Dermis blood vessel endothelial cell (primary cell): ENCODE measurements at places on chromosomes 3 and 15.
A peak's percentile ranks its signal among the peaks of the same experiment; 100 is the strongest.

GRCh38 chr3:39383045-39383880, at the start of gene SLC25A38:
TSS of gene SLC25A38 (plus strand) at chr3:39383370. CDS start at chr3:39383725, 355 bp downstream.
- peak; percentile 88 for DNase-seq

GRCh38 chr3:174439331-174440252, 419.5 kb upstream of the NAALADL2 start:
- DNase-seq, result peak; percentile 3

GRCh38 chr3:69462826-69463100, 76.9 kb upstream of the FRMD4B start:
- peak; percentile 60 for DNase-seq

- DNase-seq, result no peak
These were observed 27.8 kb downstream of the IL5RA start for GRCh38 chr3:3082234-3082924.

DNA sequence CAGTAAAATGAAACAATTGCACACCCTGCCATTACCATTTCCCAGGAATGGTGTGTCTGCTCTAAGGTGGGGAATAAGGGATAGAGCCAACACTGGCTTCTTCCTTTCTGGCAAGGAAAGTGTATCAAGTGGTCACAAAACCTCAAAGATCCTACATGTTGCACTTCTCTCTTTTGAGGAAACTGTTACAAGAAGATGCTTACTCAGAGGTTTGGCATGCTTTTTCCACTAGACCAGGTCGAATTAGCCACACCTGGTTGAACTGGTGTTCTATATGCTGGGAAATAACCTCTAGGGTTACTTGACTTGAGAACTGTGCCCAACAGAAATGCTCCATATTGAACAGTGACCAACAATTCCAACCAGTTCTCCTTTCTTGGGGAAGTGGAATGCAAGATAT, 102.9 kb downstream of the LRRN1 start:
- no peak for DNase-seq

- DNase-seq, result no peak
These were observed 210.4 kb downstream of the TP63 start for GRCh38 chr3:189841473-189842205.

GRCh38 chr3:120057626-120058025, 36.6 kb downstream of the GSK3B start:
- DNase-seq, result no peak

DNA sequence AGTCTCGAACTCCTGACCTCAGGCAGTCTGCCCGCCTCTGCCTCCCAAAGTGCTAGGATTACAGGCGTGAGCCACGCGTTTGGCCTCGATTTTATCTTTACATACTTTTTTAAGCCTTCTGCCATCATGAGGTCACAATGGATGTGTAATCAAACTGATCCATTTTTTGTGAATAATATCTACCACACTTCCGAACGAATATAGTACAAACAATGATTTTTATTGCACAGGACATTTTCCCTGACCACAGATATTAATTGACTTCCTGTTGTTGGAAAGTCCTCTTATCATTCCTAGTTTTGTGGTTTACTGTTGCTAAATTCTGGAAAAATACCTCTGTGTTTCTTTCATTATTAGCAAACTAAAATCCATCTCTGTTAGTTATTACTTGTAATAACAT, 68.9 kb downstream of the MINDY2 start:
- peak; percentile 76 for DNase-seq

GRCh38 chr15:69424748-69425413, 10.7 kb downstream of the KIF23 start:
- DNase-seq, result peak; percentile 7

DNA sequence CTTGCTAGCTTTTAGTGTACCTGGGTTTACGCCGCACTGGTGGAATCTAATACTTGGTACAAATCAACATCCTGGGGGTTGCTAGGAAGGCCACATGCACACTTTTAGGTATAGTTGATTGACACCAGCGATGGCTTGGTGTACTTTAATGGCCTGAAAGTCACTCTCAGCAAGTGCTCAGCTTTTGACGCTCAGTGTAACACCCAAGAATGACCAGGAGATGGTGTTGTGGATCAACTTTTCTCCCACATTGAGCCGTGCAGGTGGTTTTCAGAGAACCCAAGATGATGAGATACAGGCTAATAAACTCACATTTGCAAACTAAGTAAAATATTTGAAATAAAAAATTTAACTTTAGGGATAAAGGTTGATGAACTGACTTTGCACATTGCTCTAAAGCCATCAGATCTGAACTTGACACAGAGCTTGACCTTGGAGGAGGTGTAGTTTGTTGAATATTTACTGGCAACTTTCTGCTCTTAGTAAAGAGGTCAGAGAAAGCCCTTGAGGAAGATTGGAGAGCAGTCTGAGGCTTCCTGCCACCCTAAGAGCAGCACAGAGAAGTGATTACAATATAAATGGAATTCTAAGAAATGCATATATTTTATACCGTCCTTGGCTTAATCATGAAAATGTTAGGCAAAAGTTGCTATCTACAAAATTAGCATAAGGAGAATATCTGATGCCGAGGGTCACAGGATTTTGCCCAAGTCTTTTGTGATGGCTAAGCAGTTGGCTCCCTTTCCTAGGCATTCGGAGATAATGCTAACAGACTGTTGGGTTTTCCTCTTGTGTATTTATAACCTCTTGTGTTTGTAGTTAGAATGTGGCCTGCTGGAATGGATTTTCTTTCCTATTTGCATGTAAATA, 143.4 kb upstream of the RASGRP1 start:
- peak; percentile 90 for DNase-seq

GRCh38 chr3:195065142-195065863, 205.7 kb downstream of the XXYLT1 start:
- no peak for DNase-seq

- no peak for DNase-seq
These were observed 41.0 kb downstream of the CRYGS start for GRCh38 chr3:186502966-186503712.

- DNase-seq, result peak; percentile 14
These were observed 1.8 kb upstream of the UBE2E2 start for GRCh38 chr3:23201154-23201838.

DNA sequence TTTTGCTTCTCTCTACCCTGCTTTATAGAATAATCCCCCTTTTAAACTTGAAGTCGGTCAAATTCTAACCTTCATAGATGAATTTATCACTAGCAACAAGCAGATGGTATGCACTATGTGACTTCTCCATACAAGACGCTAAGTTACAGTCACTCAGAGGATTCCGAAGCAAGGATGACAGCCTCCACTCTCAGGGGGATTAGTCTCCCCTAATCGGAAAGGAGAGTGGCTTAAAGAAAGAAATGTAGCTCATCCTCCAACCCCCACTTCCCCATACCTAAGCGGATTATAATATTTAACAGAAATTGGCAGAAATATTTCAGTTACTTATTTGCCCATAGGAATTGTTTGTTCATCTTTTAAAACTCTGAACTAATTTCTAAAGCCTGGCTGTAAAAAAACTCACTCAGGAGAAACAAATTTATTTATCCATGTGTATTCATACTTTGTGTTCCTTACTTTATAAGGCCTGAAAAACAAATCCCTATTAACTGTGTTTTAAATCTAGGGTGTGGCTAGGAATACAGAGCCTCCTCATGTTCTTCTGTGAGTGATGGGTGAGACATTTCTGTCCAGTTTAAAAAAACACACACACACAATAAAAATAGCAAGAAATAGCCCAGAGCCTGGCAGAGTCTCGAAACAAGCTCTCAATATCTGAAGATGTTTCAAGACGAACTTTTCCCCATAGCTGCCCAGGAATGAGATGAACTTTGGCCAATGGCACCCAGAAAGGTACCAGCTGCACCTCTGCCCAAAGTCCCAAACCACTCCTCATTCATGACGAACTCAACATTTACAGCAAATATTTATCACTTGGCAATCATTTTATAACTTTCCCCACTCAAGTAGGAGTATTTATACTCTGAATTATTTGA, 18.7 kb downstream of the SIAH2 start:
- no peak for DNase-seq

DNA sequence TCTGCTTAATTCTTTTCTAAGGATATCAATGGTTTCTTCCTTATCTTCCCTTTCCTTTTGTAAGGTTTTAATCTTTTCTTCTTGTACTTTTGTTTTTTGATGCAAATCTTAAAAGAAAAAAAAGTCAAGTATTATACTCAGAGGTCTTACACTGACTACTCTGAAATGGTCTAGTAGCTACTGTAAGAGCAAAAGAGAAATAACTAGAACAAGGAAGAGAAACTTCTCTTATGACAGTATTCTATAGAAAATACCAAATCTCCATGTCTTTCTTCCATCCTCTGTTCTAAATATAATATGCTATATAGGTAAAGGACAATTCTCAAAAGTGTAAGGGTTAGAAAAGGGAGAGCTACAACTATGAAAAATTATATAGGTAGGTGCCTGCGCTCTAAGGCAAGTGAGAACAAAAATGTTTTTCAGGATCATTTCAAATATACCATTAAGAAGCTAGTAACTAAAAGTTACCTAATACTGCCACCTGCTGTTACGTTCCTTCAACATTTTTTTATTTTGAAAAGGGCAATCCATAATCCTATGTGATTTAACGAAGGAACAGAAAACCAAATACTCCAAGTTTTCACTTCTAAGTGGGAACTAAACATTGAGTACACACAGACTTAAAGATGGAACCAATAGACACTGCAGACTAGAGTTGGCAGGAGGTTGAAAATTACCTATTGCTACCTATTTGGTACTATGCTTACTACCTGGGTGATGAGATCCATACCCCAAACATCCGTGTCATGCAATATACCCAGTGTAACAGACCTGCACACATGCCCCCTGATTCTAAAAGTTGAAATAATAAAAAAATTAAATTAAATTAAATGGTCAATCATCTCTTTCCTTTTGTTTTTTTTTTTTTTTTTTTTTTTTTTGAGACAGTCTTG, 36.7 kb downstream of the CIP2A start:
- peak; percentile 78 for DNase-seq

DNA sequence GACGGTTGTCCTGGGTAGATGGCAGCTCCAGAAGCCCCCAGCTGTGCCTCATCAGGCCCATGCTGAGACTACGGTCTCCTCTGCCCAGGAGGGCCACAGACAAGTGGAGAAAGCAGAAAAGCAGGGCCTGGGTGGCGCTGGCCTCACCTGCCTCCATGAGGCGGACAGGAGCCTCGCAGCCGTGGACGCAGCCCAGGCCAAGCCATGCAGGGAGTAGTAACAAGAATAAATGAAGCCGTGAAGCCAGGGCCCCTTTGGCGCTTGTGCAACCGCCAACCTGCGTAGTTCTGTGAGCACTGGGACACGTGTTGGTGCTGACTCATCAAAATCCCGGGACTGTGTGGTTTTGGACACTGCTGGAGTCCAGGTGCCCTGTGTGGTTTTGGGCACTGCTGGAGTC, 12.3 kb upstream of the MUC4 start:
- no peak for DNase-seq

DNA sequence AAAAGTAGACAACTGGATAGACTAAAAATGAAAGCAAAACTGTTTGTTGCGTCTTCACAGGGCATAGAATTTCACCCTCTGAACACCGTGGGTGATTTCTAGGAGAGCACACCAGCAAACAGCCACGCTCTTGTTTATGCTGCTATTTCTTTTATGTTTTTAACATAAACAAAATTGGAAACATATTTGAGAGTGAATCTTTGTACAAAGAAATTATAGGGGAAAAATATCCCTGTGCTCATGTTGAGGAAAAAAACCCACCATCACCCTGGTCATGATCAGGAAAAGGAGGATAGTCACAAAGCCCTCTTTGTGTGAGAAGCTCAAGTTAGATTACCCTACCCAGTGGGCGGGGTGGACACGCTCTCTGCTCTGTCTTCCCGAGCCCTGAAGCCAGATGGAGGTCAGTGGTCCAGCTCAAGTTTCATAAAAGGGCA, 313.3 kb downstream of the SATB1 start:
- no peak for DNase-seq

DNA sequence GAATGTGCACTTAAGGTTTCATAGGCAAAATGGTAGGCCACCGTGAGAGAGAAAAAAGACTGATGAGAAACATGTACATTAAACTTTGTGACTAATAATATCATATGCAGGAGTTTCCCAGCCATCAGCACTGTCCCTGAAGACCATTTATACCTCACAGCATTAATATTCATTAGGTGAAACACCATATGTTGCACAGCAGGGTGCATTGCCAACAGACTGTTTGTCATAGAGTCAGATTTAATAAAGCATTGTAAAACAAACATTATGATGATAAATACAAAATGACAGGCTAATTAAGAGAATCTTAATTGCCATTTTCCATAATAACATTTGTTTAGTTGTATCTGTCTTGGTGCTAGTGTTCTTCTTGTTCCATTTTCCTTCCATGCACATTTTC, 578.3 kb downstream of the EPHA3 start:
- DNase-seq, result no peak

- no peak for DNase-seq
These were observed 260.8 kb upstream of the LRRN1 start for GRCh38 chr3:3538451-3538850.

- no peak for DNase-seq
These were observed 17.0 kb downstream of the CXCR6 start for GRCh38 chr3:45960289-45960688.

- no peak for DNase-seq
These were observed 67.4 kb downstream of the XXYLT1 start for GRCh38 chr3:195203606-195204005.

DNA sequence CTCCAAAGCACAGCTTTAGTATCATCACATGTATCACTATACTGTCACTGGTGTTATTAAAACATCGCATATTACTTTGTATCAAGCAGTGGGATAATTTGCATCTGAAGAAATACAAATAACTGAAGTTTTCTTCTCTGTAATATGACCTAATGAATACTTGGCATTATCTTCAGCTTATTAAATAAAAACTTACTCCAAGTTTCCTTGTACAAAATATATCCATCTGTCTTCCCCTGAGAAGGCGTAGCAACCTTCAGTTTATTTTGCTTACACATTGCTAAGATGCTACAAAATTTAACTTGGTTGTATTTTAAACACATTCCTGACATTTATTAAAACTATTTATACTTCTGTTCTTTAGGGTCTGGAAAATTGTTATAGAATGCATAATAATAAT, 13.7 kb downstream of the FGF7 start:
- no peak for DNase-seq

- no peak for DNase-seq
These were observed 209.8 kb upstream of the RBMS3 start for GRCh38 chr3:29070959-29071634.

- peak; percentile 43 for DNase-seq
These were observed 11.9 kb upstream of the ALDH1A2 start for GRCh38 chr15:58077427-58077826.

DNA sequence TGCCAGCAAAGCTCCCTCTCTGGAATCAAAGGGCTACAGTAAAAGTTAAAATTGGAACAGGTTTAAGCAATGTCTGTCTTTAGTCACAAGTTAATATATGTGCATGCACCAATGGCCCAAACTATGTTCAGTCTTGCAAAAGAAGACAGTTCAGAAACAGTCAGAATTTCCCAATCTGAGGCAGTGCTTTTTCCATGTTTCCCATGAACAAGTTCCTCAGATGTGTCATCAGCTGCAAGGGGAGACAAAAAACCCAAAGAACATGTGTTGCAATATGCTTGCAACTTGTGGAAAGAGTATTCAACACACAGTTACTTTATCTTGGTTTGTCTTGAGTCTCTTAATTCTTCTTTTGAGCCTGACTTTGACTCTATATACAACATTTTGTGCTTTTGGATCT, 148.4 kb downstream of the USP13 start:
- no peak for DNase-seq
